Fibroblast of skin of right quadriceps (primary cell): ENCODE measurements at places on chromosomes 2 and 18.

GRCh38 chr2:13597176-13597575 lies 880.4 kb downstream of the TRIB2 start:
- DNase-seq = no peak

DNA sequence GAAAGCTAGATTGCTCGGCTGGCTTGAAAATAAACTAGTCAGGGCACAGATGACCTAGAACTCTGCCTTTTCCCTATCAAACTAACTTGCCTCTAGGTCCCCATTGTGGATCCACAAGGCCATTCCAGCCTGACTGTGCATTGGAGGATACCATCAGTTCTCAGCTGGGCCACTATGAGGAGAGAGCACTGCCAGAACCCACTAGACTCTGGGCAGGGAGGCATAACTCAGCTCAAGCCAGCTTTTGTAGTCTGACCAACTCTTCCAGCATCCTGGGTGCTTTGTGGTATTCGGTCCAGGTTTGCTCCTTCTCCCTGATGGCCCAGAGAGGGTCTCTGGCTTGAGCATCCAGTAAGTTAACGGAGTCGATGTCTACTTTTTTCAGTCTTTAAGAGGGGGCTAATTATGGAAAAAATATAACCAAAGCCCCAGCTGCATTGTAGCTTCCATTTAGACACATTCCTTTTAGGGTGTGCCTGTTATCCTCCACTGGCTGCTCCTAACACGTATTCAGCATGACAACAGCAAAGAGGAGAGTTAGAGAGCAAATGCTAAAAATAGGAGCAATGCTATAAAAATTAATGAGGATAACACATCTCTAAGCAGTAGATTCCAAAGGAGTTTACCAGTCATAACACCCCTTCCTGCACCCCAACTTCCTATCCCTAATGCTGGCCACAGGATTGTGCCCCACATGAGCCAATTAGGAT lies 15.2 kb downstream of the GKN2 start:
- DNase-seq = no peak

DNA sequence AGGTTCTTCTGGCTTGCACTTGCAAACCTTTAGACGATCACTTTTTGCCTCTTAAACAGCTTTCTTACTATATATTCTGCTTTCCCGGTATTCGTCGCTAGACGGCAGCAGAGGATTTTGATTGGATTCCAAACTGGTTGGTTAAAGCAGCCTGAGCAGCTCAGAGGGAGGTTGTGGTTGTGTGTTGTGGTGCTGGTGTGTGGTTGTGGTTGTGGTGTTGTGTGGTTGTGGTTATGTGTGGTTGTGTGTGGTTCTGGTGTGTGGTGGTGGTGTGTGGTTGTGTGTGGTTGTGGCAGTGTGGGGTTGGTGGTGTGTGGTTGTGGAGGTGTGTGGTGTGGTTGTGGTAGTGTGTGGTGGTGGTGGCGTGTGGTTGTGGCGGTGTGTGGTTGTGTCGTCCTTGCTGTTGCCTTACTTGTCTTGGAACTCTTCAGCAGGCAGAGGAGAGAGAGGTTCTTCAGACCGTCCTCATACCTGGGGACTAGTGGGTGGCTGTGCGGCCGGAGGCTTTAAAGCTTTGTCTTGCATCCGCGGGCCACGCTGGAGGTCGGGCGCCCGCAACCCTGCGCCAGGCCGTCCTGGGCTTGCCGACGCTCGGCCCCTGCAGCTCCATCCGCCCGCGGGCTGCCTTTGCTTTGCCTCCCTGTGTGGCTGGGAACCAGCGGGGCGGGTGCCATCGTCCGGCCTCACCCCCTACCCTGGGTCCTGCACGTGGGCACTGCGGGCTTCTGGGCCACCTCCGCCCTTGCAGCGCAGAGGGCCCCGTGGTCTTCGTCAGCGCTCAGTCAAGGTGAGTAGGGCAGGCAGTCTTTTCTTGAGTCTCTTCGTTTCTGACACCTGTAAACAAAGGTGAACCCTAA lies 190.8 kb downstream of the ARHGAP28 start:
- peak; percentile 65 for DNase-seq

GRCh38 chr2:71150082-71150816 lies 19.8 kb downstream of the MPHOSPH10 start:
- no peak for DNase-seq

GRCh38 chr2:181362561-181362960 lies 94.6 kb upstream of the ITGA4 start:
- DNase-seq = no peak

DNA sequence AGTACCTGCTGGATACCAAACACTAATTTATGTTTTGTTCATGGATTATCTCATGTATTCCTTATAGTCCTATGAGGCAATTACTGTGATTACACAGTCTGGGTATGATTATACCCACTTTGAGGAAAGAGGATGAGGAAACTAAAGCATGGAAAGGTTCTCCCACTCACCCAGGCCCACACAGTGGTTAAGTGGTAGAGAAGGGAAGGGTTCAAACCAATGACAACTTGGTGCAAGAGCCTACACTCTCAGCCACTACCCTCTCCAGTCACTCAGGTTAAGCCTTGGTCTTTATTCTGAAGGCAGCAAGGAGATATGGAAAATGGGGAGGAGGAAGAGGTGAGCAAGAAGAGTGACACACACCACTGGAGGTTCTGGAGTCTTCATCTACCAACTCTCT lies 64.5 kb upstream of the PPP1CB start:
- no peak for DNase-seq

GRCh38 chr2:60104514-60105505 lies 448.6 kb downstream of the BCL11A start:
- DNase-seq = peak; percentile 94

DNA sequence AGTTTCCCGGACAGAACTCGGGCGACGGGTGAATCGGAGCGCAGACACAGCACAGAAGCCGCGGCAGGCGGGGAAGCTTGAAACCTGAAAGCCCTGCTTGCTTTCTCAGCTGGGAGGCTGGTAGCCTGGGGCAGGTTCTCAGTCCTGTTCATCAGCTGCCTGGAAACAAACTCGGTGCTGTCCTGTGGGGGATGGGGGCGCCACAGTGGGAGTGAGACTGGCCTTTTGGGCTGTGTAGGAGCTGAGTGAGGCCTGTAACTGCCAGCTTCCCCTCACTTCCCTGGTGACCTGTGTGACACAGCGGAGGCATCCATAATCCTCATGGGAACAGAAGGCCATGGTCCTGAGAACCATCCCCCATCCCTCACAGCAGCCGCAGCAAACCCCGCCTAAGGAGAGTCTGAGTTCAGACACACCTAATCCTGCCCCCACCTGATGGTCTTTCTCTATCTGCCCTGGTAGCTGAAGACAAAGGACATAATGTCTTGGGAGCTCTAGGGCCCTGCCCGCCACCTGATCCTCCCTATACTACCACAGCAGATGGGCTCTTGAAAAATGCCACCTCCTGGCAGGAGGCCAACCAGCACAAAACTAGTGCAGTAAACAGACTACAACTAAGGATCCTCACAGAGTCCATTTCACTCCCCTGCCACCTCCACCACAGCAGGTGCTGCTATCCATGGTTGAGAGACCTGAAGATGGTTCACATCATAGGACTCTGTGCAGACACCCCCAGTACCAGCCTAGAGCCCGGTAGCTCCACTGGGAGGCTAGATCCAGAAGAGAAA lies 52.7 kb upstream of the LDLRAD4 start:
- DNase-seq = no peak

- no peak for DNase-seq
Observed at GRCh38 chr2:135728064-135728743, 13.5 kb upstream of the UBXN4 start.

DNA sequence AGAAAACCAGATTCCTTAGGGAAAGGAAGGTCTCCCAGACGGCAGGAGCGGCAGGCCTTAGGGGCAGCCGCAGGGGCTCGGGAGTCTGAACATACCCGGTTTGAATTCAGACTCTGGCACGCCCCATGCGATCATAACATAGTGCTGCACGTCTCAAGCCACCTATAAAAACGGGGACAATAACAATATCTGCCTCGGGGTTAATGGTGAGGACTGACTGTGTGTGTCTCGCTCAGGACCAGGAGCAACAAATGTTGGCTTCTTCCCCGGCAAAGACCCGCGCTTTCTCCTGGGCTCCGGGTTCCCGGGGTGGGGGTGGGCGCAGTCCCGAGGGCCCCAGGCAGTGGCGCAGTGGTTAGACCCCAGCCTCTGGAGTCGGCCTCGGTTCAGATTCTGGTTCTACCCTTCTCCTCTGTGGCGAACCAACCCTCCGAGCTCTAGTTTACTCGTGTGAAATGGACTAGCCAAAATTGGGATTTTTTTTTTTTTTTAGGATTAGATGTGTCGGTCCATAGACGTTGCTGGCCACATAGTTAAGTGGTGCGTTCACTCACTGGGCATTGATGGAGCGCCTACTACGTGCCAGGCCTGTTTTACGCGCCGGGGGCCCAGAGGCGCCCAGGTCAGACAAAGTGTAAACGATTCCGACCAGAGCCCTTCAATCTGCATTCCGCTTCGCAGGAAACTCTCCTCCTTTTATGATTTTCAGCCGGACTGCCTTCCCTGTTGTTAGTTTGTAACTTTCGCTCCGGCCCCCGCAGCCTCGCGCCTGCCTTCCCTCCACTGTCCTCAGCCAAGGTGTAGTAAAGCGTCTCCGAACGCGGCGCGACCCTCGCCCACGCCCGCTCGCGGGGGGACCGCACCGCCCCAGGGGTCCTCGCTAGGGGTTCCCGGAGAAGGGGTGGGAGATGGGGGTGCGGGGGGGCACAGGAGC lies 820 bp upstream of the SH3BP4 start:
- DNase-seq = peak; percentile 54

- DNase-seq = no peak
Observed at GRCh38 chr18:38420611-38421010, 855.0 kb upstream of the CELF4 start.

- no peak for DNase-seq
Observed at GRCh38 chr2:167380094-167380493, 491.8 kb downstream of the XIRP2 start.

GRCh38 chr2:196170606-196171247 lies 651 bp downstream of the STK17B start:
- peak; percentile 52 for DNase-seq

- no peak for DNase-seq
Observed at GRCh38 chr2:238391042-238391689, 35.6 kb upstream of the ASB1 start.

GRCh38 chr2:74001121-74001520 lies 16.4 kb downstream of the TET3 start:
- peak; percentile 25 for DNase-seq

DNA sequence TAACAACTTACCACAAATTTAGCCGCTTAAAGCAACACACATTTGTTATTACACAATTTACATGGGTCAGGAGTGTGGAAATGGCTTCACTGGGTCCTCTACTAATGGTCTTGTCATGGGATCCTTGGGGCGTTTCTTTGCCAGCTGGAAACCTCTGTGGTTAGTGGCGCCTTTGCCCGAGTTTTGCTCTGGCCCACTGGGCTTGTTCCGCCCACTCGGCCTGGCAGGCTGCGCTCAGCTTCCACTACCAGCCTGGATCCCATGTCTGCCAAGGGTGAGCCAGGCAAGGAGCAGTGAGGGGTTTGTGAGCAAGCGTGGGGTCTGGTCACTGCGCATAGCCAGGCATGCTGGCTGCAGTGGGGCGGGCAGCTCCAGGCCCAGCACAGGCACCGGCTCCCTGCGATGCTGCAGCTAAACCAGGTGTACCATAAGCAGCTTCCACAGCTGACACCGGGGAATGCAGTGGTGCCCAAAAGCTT lies 16.2 kb upstream of the MBD2 start:
- no peak for DNase-seq

DNA sequence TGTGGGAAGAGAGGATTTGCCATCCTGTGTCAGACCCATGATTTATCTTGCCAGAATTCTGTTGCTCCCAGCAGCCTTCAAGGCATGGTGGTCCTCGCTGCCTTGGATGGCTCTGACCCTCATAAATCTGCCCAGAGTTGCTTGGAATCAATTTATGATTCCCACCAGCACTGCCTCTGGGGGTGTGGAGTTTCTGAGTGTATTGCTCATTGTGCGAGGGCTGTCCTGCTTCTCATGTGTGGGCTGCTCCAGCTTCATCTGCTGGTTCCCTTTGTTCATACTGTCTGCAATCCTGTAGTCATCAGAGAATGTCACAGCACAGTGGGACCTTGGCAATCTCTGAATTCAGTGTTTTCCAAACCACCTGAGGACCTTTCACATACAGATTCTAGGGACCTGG lies 139.8 kb downstream of the CLIP4 start:
- DNase-seq = no peak

- DNase-seq = no peak
Observed at GRCh38 chr2:68172990-68173700, 15.5 kb downstream of the PNO1 start.

DNA sequence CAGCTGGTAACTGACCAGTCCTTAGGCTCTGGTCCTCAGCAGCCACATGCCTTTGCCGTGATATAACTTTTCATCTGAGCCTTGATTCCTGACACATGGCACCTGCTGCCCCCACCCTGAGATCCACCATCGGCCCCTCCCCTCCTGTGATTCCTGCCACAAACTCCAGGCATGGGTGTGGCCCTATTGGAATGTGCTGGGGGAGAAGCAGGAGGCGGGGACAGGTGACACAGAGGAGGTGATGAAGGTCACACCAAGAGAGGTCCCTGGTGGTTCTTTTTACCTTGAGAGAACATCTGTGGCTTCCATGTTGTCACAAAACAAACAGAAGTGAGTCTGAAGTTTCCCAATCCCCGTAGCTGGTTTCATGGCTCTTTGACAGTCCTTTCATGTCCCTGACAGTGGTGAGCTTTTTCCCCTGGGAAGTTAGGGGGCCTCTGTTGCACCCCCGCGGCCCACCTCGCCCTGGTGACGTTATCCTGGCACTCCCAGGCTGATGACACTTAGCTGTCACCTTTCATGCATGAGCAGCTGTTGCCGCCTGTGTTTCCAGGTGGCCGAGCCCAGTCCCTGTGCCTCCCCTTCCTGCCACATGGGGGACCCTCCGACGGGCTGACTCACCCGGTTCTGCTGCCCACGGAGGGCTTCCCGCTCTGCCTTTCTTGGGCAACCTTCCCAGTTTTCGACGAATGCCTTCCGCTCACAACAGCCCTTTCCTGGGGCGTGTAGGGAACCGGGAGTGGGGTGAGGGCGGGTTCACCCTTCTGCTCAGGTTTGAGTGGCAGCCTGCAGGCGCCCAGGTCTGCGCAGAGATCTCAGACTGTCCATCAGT lies 66.3 kb upstream of the GLI2 start:
- peak; percentile 78 for DNase-seq

GRCh38 chr2:39119732-39120520 lies 925 bp downstream of the SOS1 start:
- DNase-seq = peak; percentile 41

GRCh38 chr18:75621818-75622217 lies 194.3 kb upstream of the SMIM21 start:
- DNase-seq = no peak

DNA sequence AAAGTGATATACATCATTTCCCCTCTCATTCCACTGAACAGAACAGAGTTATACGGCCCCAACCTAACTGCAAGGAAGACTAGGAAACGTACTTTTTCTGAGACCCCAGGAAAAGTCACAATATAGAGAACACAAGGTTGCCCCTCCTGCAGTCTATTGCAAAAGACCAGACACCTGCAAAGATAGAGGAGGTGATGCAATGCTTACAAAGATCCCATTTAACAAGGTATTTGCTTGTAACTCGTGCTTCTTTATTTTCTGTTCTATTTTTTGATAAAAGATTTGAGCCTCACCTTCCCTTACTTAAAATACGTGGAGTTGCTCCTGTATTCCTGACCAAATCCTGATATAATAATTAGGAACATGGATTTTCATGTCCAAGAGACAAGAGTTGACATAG lies 793.0 kb upstream of the ID2 start:
- no peak for DNase-seq
